Activated T-helper 17 cell treated with anti-CD3 and anti-CD28 coated beads, Interleukin-2, amount 50 U/mL, for 72 hours (primary cell): ENCODE measurements at places on chromosomes 11 and 22.

- no peak for ATAC-seq
Observed at GRCh38 chr11:95503047-95503446, 272.0 kb upstream of the SESN3 start.

DNA sequence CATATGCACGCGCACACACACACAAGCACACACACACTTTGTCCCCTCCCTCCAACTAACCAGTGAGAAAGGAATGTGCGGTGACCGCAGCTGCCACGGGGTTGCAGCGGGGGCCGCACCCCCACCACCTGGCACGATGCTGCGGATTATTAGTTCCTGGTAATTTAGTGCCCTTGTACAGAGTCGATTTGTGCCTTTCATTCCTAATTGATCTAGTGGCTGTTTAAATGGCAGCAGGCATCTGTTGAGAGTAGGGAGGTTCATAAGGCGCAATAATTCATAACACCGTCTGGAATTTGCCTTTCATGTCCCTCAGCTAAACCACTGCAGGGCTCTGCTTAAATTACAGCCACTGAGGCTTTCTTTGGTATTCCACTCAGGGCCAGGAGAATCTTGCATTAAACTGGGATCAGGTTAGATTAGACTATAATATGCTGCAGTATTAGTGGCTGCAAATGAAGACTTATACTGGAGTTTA lies 113.7 kb downstream of the FEZ1 start:
- ATAC-seq, result no peak

GRCh38 chr11:10941414-10941813 lies 83.6 kb upstream of the ZBED5 start:
- no peak for ATAC-seq

DNA sequence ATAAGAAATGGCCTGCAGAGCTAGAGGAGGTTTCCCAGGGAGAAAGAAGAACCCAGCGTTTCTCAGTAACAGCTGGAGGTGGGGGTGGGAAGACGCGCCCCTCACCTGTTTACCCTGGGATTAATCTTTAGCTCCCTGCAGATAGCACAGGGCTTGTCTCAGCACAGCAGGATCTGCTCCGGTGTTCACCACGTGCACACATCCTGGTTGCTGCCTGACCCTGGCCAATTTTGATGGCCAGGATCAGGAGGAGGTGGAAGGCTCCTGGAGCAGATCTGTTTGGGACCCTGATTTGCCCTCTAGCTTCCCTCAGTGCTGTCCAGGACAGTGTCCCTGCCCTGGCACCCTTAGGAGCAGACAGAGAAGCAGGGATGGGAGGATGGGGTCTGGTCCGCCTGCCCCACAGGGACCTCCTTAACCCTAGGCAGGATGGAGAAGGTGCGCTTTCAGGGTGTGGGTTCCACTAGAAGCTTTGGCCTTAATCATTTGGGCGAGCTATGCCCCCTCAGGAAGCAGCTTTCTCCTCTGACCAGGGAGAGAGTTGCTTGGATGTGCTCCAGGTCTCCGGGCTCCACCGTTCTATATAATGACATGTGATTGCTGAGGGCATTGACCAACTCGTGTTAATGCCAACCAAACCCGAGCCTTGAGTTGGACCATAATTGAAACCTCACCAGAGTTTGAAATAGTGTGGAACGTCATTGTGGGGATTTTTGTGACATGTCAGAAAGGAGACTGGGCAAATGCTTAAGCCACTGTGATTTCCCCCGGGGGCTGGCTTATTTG lies 19.3 kb downstream of the UPB1 start:
- peak; percentile 64 for ATAC-seq

- ATAC-seq, result no peak
Observed at GRCh38 chr11:133951327-133952198, 5.2 kb downstream of the IGSF9B start.

DNA sequence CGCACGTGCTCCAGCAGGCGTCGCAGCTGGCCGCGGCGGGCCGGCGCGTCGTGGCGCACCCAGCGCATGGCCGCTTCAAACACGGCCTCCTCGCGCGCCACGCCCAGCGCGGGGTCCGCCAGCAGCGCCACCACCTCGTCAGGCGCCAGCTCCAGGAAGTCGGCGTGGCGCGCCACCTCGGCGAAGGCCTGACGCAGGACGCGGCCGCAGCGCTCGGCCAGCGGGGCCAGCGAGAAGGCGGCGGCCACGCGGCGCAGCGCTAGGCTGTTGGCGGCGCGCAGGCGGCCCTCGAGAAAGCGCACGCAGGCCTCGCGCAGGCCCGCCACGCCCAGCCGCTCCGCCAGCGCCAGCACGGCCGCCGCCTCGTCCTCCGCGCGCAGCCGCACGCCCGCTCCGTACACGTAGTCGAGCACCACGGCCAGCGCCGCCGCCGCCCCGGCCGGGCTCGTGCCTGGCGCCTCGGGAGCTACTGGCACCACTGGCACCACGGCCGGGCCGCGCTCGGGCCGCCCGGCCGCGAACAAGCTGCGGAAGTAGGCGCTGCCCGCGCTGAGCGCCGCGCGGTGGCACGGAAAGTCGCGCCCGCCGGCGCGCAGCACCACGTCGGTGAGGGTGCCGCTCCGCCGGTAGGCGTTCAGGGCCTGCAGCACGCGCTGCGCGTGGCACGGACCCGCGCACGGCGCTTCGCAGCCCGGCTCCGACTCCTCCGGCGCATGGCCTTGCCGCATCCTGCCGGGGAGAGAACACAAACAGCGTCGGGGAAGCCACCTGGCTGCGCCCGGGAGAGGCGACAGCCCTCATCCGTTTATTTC lies 2.9 kb downstream of the KLHL35 start:
- ATAC-seq, result peak; percentile 67

- no peak for ATAC-seq
Observed at GRCh38 chr22:17542452-17542851, 20.8 kb upstream of the SLC25A18 start.

GRCh38 chr22:44482776-44483175 lies 15.3 kb downstream of the RTL6 start:
- ATAC-seq, result no peak

DNA sequence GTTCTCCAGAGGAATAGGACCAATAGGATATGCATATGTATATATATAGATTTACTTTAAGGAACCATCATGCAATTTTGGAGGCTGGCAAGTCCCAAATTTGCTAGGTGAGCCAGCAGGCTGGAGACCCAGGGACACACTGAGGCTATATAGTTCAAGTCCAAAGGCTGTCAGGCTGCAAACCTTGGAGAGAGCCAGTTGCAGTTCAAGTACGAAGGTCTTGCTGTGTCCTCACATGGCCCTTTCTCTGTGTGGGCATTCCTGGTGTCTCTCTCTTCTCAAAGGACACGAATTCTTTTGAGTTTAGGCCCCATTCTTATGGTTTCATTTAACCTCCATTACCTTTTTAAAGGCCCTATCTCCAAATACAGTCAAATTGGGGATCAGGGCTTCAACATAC lies 134.4 kb upstream of the SORL1-AS1 start:
- no peak for ATAC-seq

DNA sequence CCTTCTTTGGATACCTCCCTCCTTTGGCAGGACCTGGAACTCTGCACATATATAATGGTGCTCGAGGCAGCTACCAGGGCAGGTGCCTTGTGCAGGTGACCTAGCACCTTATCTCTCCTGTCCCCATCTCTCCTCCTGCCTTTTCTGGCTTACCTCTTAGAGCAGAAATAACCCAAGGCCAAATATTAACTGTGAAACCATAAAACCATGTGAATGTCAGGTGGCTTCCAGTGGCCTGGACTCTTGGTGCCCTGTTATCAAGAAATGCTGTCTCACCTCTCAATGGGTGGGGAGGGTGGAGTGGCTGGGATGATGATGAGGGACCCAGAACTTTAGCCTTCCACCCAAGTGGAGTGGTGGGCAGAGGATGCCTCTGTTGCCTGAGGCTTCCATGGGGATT lies 42.9 kb downstream of the YWHAH start:
- no peak for ATAC-seq

- no peak for ATAC-seq
Observed at GRCh38 chr11:57619331-57619730, 21.8 kb downstream of the SERPING1 start.

DNA sequence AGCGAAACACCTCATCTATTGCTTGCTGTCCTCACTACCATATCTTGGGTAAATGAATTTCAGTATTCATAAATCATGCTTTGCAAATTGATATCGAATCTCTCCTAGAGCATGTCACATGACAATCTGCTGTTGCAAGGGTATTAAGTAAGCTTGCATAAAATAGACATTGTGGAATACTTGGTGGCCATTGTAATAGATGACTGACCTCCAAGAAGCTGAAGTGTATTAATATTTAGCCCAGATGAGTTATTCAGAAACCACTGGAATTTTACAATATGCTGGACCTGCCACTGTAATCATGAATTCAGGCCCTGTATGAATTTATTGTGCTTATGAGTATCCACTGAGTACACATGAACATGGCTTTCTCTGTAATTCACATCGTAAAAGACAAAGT lies 289.7 kb upstream of the ARHGAP42 start:
- ATAC-seq, result no peak

GRCh38 chr22:41264408-41264941 lies 21.5 kb downstream of the RANGAP1 start:
- ATAC-seq, result no peak

- ATAC-seq, result no peak
Observed at GRCh38 chr11:103928040-103928801, 108.2 kb upstream of the DDI1 start.

DNA sequence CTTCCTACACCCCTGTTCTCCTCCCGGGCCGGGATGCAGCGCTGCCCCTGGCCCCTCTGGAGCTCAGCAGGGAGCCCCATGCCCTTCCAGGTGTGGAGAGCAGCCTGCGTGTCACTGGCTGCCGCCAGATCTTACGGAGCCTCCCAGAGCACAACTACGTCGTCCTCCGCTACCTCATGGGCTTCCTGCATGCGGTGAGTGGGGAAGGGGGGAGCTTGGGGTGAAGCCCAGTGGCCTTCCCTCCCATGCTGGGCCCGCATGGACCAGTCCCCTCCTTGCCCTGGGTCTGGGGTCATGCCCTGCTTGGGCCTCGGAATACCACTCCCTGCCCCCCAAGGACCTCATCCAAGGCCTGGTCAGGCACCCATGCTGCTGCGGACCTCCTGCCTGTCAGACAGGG lies 107.3 kb downstream of the ARHGAP8 start:
- no peak for ATAC-seq

- no peak for ATAC-seq
Observed at GRCh38 chr22:46641811-46642266, 21.7 kb downstream of the GRAMD4 start.

- peak; percentile 26 for ATAC-seq
Observed at GRCh38 chr11:102012946-102013345, 34.3 kb upstream of the CFAP300 start.

DNA sequence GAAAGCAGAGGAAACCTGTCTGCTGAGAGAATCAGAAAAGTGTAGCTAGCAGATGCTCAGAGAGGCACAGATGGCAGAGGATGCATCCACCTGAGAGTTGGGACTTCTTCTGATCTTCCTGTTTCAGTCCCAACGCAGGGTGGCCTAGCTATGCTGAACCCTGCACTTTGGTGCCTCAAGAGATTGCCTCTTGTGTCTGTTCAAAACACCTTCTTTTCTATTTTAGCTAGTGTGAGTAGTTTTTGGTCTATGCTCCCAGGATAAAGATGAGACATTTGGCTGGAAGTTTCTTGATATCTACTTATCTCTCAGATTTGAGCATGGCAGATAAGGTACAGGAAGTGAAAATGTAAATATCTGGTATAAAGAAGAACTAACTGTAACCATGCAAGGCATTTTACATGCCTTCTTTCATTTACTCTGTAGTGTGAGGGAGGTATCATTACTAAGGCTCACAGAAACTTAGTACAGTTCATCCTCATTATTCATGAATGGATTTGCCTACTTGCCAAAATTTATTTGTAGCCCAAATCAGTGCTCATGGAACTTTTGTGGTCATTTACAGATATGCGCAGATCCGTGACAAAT lies 47.0 kb upstream of the PSMA1 start:
- ATAC-seq, result peak; percentile 14

DNA sequence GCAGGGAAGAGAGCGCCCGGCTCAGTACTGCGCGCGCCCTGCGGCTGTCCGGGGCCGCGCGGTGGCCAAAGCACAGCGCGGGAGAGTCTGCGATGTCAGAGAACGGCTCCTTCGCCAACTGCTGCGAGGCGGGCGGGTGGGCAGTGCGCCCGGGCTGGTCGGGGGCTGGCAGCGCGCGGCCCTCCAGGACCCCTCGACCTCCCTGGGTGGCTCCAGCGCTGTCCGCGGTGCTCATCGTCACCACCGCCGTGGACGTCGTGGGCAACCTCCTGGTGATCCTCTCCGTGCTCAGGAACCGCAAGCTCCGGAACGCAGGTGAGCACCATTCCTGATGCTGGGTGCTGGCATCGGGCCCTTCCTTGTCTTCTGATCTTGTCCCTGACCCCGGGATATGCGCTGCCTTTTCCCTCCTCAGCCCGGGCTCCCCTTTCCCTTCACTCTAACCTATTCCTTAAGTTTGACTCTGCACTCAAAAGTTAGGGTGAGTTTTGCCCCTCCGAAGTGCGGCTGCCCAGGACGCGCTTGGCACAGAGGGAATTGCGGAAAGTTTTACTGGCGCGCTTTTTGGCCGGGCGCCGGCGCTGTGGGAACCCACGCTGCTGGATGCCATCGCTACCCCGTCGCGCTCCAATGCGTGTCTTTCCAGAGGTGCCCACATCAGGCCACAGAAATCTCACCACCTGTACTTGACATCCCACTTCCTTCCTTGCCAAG lies at the start of gene MTNR1B:
TSS of gene MTNR1B (plus strand) at position 18 of the 714 bp plus-strand sequence. CDS start at position 93, 75 bp downstream.
- no peak for ATAC-seq

DNA sequence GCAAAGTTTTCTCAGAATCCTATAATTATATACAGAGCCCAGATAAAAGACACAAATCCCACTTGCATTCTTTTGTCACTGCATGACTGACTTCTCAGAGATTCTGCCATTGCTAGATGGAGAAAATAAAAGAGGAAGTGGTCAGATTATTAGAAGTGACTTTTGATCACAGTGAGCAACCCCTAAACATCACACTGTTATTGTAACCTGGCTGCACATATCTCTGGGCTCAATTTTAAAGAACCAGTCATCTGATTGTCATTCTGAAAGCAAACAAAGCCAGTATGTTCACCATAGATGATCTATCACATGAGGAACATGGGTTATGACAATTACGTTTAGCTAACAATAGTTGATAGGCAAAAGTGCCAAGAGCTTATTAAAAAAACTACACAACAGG lies 47.8 kb downstream of the COPB1 start:
- no peak for ATAC-seq

GRCh38 chr11:20592741-20593140 lies 6.7 kb upstream of the SLC6A5 start:
- ATAC-seq, result no peak

GRCh38 chr11:35962369-35963138 lies 18.7 kb downstream of the LDLRAD3 start:
- ATAC-seq, result no peak

- ATAC-seq, result no peak
Observed at GRCh38 chr11:119091178-119091577, 6.5 kb downstream of the HMBS start.
